Mammary epithelial cell (primary cell): ENCODE measurements at places on chromosomes 13 and 19. TPM values are rescaled to one million over a fixed set of nuclear protein-coding genes. Genes with fewer than 3 reads are reported as not detected.

- DNase-seq = no peak
Observed at GRCh38 chr19:14782626-14783409, 4.5 kb upstream of the ADGRE2 start.

Gene KPTN
- 1.5 TPM for total RNA-seq

- DNase-seq = peak; percentile 93
Observed at GRCh38 chr13:79995334-79995733, 345.6 kb downstream of the SPRY2 start.

DNA sequence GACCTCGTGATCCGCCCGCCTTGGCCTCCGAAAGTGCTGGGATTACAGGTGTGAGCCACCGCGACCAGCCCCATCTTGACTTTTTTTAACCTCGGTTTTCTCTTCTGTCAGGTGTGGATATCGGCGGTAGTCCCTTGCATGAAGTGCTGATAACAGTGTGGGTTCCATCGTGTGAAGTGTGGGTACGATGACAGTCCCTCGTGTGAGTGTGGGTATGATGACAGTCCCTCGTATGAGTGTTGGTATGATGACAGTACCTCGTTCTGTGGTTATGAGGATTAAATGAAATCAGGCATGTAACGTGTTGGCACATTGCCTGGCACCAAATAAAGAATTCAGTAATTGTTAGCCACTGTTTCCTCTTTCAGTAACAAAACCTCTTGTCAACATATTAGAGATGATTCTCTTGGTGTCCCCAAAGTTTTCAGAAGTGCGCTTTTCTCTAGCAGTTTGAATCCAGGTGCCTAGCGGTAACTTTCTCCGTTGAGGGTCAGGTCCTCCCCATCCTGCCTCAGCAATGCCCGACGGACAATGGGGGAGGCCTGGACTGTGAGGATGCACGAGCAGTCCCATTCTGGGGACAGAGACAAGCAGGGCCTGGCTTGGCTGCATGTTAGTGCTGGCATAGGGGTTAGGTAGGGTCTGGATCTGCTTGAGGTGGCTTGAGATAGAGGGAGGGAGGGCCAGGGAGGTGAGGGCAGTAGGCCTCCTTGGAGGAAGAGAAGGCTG is 15.3 kb downstream of the GATAD2A start:
- DNase-seq = no peak

- DNase-seq = no peak
Observed at GRCh38 chr13:48492096-48492440, 40.8 kb downstream of the RCBTB2 start.

DNA sequence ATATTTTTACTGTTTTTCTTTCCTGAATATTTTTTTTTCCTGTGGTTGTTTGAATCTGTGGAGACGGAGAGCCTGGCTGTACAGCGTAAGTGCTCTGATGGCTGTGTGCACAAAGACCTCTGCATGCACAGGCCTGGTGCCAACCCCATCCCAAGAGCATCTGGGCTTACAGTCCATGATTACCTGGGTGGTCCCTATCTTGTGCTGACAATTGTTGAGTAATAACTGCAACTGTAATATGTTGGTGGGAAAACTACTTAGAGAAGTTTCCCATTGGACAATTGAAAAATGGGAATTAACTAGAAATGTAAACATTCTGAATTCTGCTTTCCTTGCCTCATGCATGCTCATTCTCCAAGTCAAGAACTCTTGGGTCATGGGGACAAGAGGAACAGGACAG is 268.7 kb downstream of the SHISA2 start:
- no peak for DNase-seq

DNA sequence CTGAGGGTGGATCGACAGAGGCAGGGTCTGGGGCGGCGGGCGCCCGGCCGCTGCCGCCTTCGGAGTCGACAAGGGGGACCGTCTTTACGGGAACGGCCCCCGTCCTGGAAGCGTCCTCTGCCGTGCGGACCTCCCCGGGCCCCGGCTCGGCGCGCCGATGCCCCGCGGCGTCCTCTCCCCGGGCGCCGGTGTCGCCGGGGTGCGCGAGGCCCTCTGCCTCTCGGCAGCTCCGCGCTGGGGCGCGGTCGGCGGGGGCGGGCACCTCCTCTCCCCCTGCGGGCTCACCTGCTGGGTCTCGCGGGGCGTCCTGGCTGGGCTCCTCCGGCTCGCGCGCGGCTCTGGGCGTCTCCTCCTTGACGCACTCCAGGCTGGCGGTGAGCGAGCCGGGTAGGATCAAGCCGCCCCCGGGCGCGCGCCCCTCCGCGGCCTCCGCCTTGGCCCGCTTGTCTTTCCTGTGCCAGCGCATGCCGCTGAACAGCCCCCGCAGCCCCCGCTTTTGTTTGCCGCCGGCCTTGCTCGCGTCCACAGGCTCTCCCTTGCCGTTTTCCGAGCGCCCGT is 1.5 kb downstream of the AMER2 start:
- DNase-seq = no peak

Gene HSPB6
- total RNA-seq = not detected

DNA sequence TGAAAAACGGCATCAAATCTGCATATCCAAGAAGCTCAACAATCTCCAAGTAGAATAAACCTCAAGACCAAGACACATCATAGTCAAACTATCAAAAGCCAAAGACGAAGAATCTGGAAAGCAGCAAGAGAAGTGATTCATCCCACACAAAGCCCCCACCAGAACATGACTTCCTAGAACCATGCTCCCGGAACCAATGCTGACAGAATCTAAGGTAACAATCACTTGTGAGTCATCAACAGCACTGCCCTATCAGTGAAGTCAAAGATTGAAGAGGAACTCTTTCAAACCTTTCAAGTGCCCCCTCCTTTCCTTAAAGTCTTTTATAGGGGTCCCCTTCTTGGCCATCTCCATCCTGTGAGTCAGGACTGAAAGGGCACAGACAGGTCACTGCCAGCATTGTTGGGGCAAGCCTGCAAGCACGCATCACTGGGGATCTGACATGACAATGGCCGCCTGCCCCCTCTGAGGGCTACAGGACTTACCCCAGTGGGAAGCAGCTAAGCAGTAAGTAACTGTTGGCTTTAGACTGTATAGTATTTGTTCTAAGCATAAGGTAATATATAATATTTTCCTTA is at the start of gene CCDC70:
CCDC70 (plus strand) TSS at position 247 of the 578 bp plus-strand sequence. CDS start 3,443 bp downstream, outside the sequence.
- peak; percentile 9 for DNase-seq

DNA sequence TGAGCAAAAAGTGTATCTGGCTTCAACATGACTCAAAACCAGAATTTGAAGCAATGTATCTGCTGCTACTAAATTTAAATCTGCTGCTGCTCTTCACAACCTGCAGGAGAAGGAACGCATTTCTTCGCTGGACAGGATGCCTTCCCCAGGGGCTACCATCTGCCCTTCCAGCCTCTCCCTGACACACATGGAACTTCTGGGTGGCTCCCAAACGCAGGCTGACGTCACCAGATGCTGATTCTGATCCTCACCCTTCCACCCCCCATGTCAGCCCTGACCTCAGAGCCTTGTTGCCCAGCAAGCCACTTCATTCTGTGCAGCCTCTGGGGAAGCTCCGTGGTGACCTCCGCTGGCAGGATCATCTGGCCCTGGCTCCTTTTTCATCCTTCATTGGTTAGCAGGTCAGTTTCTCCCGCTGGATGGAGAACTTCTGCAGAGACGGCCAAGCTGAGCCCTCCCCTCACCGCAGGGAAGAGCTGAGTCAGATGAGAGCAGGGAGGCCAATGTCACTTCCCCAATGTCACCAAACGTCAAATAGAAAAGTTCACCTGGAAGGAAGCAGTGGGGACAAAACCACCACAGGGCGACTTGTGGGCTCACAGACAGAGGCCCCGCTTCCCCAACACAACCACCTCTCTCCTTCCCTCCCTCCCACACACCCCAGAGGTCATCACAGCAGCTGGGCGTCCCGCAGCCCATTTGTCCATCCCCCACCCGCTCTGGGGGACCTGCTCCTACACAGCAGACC is 14.0 kb upstream of the RAB20 start:
- no peak for DNase-seq
